ENCODE measurements at places on chromosomes 1 and 21. TPM values are rescaled to one million over a fixed set of nuclear protein-coding genes. Genes with fewer than 3 reads are reported as not detected.

- no peaks in the 10 kb centered on the region for H3K4me1 ChIP-seq
- H3K27ac ChIP-seq, result no peak overlapping the region
- DNase-seq, result no peak
- H3K27me3 ChIP-seq, result no peaks in the 10 kb centered on the region
- no peak overlapping the region for H3K4me3 ChIP-seq
Observed at GRCh38 chr1:172699111-172699510, 40.2 kb downstream of the FASLG start.

DNA sequence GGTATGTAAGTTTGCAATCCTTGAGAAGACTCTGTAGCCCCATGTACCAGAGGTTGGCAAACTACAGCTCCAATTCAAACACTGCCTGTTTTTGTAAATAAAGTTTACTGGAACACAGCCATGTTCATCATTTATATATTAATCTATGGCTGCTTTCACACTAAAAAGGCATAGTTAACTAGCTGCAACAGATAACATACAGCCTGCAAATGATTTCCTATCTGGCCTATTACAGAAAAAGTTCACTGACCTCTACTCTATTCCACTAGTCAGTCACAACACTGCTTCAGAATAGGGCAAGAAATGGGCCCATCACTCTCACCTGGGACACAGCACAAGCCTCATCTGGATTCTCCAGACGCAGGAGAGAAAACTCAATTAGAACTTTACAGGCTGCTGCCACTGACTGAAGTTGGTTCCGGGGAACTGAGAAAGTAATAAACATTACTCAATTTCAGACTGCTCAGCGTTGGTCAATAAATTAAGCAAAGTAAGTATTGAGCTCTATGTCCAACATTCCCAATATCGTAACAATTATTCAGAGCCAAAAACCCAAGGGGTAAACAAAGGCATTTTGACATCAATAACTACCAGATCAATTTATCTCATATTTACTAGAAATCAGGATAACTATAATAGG, 10.6 kb downstream of the UBR4 start:
- DNase-seq, result no peak
- H3K4me3 ChIP-seq, result no peak overlapping the region
- peaks cover 19% of the 10 kb centered on the region for H3K4me1 ChIP-seq
- H3K27ac ChIP-seq, result no peak overlapping the region
- no peaks in the 10 kb centered on the region for H3K27me3 ChIP-seq

DNA sequence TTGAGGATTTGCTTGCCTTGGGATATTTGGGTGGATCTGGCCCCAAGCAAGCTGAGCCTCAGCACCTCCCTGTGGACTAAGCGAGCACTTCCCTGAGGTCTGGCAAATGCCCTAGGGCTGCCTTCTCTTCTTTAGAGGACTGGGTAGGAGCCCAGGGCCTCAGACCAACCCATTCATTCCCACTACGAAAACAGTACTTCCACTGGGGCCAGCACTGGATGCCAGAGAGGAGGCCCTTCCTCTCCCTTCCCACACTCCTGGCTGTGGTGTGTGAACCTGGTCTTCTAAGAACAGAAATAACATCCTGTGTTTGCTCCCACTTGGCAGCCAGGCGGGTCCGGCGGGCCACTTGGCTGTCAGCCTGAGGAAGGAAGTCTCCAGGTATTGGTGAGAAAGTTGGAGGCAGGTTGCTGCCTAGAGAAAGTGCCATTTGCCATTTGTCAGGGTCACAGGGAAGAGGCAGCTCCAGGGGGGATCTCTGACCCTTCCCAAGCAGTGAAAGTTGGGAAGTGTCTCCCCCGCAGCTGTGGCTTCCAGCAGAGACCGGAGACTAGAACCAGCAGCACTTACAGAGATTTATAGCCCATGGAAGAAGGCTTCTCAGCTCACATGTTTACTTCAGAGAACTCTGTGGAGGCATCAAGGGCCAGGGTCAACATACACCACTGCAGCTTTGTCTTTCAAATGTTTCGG, 323.5 kb downstream of the SIPA1L2 start:
- no peak overlapping the region for H3K4me3 ChIP-seq
- no peak for DNase-seq
- no peaks in the 10 kb centered on the region for H3K27me3 ChIP-seq
- H3K36me3 ChIP-seq, result no peaks in the 10 kb centered on the region
- H3K27ac ChIP-seq, result no peak overlapping the region

DNA sequence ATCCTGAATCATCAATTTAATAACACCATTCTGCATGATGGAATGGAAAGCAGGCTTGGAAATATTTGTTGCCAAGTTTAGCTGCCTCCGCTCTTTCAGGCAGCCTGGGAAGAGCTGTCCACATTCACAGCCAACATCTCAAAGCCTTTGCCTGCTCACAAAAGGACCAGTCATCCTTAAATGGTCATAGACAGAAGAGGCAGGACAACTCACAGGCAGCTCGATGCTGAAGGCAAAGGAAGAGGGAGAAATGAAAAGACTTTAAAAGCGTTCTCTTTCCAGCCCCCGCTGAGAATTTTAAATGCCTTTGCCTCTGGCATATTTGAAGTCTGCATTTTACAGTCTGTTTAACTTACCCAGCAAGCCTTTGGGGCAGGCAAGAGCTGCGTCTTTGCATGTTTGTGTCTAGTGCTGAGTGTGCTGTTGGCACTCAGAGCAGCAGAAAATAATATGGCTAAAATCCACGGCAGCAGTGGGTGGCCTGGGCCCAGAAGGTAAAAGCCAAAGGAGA, 68.9 kb downstream of the NMNAT2 start:
- H3K27ac ChIP-seq, result no peak overlapping the region
- no peaks in the 10 kb centered on the region for H3K4me1 ChIP-seq
- H3K36me3 ChIP-seq, result no peaks in the 10 kb centered on the region
- no peak for DNase-seq

GRCh38 chr1:33660244-33660643, 187.8 kb downstream of the ZSCAN20 start:
- no peaks in the 10 kb centered on the region for H3K36me3 ChIP-seq
- no peaks in the 10 kb centered on the region for H3K4me1 ChIP-seq
- no peak for DNase-seq
- H3K27ac ChIP-seq, result no peak overlapping the region

- H3K27me3 ChIP-seq, result no peaks in the 10 kb centered on the region
- no peak overlapping the region for H3K27ac ChIP-seq
- DNase-seq, result no peak
- peaks cover 4% of the 10 kb centered on the region for H3K36me3 ChIP-seq
- no peaks in the 10 kb centered on the region for H3K4me1 ChIP-seq
Observed at GRCh38 chr21:34846601-34847112, 177.9 kb downstream of the CLIC6 start.

DNA sequence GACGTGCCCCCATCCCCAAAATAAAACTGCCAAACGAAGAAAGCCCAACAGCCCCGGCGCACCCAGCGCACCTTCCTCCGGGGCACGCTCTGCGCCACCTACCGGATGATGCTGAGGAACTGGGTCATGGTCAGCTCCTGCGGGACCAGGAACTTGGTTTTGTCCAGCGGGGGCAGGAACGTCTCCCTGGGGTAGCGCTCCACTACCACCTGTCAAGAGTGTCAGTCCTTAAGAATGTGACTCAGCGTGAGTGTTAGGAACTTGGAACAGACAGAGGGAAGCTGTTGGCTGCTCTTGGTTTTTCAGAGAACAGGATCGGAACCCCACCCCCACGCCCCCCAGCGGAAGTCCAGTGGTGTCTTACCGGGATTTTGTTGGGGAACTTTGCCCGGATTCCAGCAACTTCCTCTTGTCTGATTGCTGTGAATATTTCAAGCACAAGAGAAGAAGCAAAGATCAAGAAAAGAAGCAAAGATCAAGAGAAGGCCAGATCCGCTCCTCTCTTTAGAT, 431 bp downstream of the MAP1LC3C start:
- H3K36me3 ChIP-seq, result no peaks in the 10 kb centered on the region
- no peak overlapping the region for H3K27ac ChIP-seq
- peak; percentile 79 for DNase-seq

DNA sequence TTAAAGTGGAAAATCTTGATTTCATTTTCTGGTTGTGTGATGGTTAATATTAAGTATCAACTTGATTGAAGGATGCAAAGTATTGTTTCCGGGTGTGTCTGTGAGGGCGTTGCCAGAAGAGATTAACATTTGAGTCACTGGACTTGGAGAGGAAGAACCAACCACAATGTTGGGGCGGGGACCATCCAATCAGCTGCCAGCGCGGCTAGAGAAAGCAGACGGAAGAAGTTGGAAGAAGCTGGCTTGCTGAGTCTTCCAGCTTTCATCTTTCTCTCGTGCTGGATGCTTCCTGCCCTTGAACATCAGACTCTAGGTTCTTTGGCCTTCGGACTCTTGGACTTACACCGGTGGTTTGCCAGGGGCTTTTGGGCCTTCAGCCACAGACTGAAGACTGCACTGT, 832.6 kb upstream of the TMPRSS15 start:
- H3K36me3 ChIP-seq, result no peaks in the 10 kb centered on the region
- no peak overlapping the region for H3K4me3 ChIP-seq
- H3K27me3 ChIP-seq, result no peaks in the 10 kb centered on the region
- H3K4me1 ChIP-seq, result no peaks in the 10 kb centered on the region
- H3K27ac ChIP-seq, result no peak overlapping the region

DNA sequence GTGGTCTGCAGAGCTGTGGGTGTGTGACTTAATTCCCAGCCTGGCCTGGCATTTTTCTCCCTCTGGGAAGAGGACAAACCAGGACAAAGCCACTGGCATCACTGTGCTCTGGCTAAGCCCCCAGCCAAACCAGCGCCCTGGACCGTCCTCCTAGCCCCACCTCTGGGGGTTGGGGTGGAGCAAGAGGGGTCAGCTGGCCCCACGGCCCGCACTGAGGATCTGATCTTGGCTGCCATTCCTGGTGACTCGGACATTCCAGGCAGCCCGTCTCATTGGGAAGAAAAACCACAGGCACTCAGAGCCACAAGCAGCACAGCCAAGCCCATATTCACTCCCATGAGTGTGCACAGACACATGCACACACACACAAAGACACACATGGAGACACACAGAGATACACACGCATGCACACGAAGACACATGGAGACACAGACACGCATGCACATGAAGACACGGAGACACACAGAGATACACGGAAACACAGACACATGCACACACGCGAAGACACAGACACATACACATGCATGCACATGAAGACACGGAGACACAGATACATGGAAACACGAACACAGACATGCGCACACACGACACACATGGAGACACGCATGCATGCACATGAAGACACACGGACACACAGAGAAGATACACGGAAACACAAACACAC, 2.3 kb upstream of the MXRA8 start:
- H3K4me3 ChIP-seq, result no peak overlapping the region
- no peaks in the 10 kb centered on the region for H3K27me3 ChIP-seq
- no peak for DNase-seq
- H3K27ac ChIP-seq, result no peak overlapping the region
- H3K4me1 ChIP-seq, result no peaks in the 10 kb centered on the region
- H3K36me3 ChIP-seq, result no peaks in the 10 kb centered on the region

DNA sequence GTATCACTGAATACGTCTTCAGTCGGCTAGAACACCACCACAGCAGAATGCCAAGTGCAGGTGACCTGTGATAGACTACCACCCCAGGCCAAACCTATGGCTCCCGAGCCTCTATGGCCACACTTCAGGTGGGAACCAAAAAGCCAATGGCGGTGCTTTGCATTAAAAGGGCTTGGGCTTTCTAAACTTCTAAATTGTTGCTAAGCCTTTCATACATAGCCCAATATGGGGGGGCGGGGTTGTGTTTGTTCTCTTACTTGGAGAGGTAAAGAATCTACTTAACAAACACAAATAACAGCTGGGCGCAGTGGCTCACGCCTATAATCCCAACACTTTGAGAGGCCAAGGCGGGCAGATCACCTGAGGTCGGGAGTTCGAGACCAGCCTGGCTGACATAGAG, 19.7 kb downstream of the USP48 start:
- peaks cover 2% of the 10 kb centered on the region for H3K4me1 ChIP-seq
- no peak overlapping the region for H3K4me3 ChIP-seq
- DNase-seq, result no peak
- H3K27me3 ChIP-seq, result no peaks in the 10 kb centered on the region
- H3K36me3 ChIP-seq, result no peaks in the 10 kb centered on the region
- no peak overlapping the region for H3K27ac ChIP-seq

DNA sequence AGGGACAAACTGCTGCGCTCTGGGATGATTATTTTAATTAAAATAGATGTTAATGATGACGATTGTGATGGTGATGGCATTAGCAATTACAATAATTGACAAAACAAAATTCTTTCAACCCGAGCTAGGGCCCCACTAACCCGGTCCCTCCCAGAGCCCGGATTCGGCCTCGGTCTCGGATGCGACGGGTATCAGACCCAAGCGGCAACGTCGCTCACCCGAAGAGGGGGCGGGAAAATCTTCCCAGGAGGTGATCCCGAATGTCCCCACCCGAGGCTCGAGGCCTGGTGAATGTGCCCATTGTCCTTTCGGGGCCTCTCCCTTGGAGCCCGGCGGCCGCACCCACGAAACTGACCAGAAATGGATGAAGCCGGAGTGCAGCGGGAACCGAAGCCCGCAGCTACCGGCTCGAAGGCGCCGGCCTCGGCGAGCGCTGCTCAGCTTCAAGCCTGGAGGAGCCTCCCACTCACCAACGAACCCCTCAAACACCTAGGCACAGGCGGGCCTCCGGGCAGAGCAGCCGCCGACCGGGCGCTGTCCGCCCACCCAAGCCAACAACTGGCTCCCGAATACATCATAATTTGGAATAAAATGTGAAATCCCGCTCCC, 1.2 kb downstream of the TAL1 start:
- DNase-seq, result no peak
- no peak overlapping the region for H3K4me3 ChIP-seq
- no peaks in the 10 kb centered on the region for H3K36me3 ChIP-seq
- peaks cover 3% of the 10 kb centered on the region for H3K4me1 ChIP-seq

DNA sequence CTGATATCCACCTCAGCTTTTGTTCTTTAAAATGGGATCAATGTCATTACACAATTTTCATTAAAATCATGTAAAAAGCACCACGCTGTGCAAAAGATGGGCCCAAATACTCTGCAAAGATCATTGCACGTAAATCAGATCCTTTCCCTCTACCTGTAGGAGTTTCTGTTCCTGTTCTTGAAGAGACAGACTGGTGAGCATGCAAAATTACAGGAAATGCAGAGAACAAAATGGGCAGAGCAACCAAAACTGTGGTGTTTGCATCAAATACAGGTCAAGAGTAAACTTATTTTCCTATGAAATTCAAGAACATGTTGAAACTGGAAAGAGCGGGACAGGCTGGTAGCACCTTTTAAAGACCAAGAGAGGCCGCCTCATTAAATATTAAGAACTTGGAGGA, 294.9 kb upstream of the ADGRL2 start:
- H3K27ac ChIP-seq, result no peak overlapping the region
- no peak overlapping the region for H3K4me3 ChIP-seq
- no peaks in the 10 kb centered on the region for H3K27me3 ChIP-seq
- H3K4me1 ChIP-seq, result no peaks in the 10 kb centered on the region
- no peak for DNase-seq

GRCh38 chr1:227896710-227897655, 50.7 kb downstream of the WNT9A start:
- no peak overlapping the region for H3K27ac ChIP-seq
- DNase-seq, result peak; percentile 30
- no peak overlapping the region for H3K4me3 ChIP-seq
- H3K36me3 ChIP-seq, result no peaks in the 10 kb centered on the region
- H3K27me3 ChIP-seq, result no peaks in the 10 kb centered on the region

- H3K36me3 ChIP-seq, result no peaks in the 10 kb centered on the region
- no peaks in the 10 kb centered on the region for H3K4me1 ChIP-seq
- no peak overlapping the region for H3K4me3 ChIP-seq
- H3K27me3 ChIP-seq, result no peaks in the 10 kb centered on the region
- no peak overlapping the region for H3K27ac ChIP-seq
Observed at GRCh38 chr1:175802407-175803123, 59.2 kb upstream of the TNR start.

DENND2C gene
- 1.3 TPM for total RNA-seq

ROR1 gene
- 0.98 TPM for total RNA-seq

MAP3K21 gene
- 7.3 TPM for total RNA-seq

KANK4 gene
- total RNA-seq, result 4.6 TPM

NADK gene
- 105 TPM for total RNA-seq

FCRL1 gene
- 0.84 TPM for total RNA-seq

TRIM45 gene
- total RNA-seq, result 0.59 TPM

EPHX1 gene
- total RNA-seq, result 93.8 TPM

PLA2G2D gene
- total RNA-seq, result 0.14 TPM

KIF1B gene
- total RNA-seq, result 40.9 TPM

Measured in liver (tissue), 10 donors.